Urinary bladder (tissue), 4 donors: ENCODE measurements at places on chromosomes 7 and 10. TPM values are rescaled to one million over a fixed set of nuclear protein-coding genes. Genes with fewer than 3 reads are reported as not detected.

GRCh38 chr7:120941856-120942255, 8.7 kb upstream of the ING3 start:
- no peak for DNase-seq

- DNase-seq = no peak
Observed at GRCh38 chr10:56782503-56782902, 421.4 kb upstream of the ZWINT start.

- DNase-seq = no peak
Observed at GRCh38 chr10:112447620-112447928, 559 bp downstream of the VTI1A start.

DNA sequence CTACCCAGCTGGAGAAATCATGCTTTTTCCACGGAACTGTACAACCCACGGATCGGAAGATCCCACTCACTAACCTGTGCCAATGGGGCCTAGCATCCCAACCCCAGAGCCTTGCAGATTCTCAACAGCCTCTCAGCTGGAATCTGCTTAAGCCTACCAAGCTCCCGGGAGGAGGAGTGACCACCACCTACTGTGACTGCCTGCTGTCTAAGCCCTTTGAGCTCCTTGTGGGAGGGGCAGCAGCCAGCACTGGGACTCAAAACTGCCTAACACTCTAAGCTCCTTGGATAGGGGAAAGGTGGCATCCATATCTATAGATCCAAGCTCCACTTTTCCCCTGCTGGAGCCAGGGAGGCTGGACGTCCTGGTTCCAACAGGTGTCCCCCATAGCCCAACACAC, 254.4 kb upstream of the CNTNAP2 start:
- no peak for DNase-seq

AQP1 gene
- 70.9 TPM for total RNA-seq

CCDC3 gene
- total RNA-seq = 22.5 TPM

- DNase-seq = no peak
Observed at GRCh38 chr10:29415876-29416275, 127.0 kb downstream of the LYZL1 start.

DNA sequence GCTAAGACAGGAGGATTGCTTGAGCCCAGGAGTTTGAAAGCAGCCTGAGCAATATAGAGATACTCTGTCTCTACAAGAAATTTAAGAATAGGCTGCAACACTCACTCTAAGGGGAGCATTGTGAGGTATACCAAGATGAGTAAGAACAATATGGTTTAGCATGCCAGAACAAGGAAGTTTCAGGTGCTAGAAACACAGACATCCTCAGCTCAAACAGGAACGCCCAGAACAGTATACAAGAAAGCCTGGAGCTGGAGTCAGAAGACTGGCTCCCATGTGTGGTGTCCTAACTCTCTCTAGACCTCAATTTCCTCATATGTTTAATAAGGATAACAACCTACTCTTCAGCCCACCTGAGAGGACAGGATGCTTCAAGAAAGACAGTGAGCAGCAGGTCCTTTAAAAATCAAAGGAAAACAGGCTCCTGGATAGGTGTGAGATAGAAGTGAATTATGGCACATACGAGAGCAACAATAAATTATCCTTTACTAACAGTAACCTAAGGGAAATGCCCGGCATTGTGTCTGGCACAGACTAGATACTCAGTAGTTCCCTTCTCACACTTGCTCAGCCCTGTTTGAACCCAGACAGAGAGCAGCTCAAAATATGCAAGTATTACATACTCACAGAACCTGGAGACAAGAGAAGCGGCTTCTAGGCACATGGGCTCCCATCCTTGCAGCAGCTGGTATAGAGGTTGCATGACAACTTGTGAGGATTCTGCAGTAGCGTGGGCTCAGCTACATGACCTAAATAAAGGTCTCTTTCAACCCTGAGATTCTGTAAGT, 45.4 kb downstream of the KAT6B start:
- DNase-seq = no peak

- no peak for DNase-seq
Observed at GRCh38 chr10:57654856-57655255, 612.8 kb downstream of the IPMK start.

PHTF2 gene
- total RNA-seq = 52.1 TPM

DNA sequence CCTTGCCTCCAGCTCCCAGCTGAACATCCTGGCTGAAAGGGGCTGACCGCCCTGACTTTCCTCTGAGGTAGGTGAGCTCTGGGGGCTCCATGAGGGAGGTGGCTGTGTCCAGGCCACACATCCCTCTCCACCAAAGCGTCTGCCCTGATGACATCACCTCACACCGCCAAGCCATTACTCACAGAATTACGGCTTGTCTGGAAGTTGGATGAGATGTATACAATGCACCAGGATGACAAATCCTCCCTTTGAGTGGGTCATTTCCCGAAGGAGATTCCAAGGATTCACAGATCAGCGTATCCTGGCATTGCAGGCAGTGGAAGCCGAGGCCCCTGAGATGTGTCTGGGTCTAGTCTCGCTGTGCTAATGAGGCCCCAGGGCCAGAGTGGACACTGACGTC, 15.1 kb upstream of the RET start:
- no peak for DNase-seq

DNA sequence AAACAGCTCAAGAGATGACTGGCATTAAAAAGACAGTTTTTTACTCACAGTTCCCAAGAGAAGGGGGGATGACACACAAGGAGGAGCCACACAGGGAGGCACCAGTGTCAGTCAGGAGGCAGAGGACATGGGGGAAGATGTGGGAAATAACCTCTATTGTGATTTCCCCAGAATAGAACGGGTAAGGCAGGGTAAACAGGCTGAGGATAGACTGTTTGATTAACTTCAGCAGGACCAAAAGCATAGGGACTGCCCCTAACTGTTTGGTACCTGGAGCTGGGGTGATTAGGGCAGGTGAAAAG, 60.7 kb downstream of the RAPGEF5 start:
- no peak for DNase-seq

DNA sequence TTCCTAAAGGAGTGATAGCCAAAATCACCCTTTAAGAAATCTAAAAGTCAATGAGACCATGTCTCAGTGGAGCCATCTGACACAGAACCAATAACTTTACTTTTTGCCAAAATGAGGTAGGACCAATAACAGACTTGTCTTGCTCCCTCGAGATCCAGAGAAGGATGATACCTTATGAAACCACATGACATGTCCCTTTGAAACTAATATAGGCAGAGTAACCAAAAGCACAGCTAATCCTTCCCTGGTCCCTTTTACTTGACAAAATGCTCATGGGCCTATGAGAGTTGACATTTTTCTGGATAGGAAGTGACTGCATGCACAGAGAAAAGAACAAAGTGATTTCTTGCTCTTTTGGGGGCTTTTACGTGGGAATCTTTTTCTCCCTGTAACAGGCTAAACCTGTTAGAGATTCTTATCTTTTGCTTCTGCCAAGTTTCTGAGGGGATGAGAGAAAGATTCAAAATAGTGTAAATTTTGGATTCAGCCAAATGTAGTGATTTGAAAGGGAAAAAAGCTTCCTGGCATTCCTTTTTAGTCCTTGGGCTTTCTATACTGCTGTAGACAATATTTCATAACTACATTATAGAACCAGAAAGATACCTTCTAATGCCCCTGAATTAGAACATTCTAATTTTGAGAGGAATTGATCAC, 87.6 kb downstream of the ARMH3 start:
- no peak for DNase-seq

DNA sequence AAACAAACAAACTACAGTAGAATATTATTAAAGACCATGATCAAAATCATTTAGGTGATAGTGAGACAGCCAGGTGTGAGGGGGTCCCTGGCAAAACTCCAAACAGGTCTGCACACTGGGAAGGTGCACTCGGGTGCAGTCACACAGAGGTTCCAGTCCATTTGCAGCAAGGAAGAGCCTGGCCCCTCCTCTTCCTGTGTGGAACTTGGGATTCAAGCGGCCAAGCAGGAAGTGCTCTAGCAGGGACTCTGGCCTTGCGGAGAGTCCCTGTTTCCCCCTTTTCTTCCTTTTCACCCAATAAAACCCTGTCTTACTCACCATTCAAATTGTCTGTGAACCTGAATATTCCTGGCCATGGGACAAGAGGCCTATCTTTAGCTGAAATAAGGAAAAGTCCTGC, 181.8 kb downstream of the LRRTM3 start:
- DNase-seq = no peak

DNA sequence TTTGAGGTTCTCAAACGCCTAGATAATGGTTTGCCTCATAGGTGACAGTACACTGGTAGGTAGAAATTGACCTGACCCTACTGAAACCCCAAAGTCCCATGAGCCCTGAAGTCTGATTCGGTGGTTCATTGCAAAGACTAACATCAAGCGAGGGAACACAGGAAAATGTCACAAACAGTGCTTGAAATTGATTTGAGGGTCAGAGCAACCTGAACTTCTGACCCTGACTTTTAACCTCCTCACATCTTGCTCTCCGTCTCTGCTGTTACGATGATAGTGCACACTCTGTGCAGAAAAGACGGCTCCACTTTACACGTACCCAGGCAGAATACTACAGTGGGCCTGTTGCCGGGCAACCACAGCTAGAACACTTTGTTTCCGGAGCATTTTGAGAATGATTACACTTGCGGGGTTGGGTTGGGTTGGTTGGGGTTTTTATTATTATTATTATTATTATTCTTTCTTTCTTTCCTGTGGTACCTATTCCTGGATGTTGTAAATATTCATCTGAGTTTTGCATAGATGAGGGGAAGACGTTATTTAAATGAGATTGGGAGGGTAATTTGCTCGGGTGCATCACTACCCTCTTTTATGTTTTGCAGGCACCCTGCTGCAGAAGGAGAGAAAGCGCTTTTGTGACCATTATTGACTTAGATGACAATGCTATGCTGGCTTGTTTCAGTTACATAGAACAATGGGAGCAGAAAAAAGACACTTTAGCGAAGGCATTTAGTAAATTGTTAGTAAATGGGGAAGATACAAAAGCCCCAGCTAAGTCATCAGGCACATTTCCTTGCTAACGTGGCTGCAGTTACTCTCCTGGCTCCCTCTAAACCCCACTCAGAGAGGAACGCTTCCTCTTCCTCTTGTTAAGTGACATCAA, 438.1 kb upstream of the NRP1 start:
- no peak for DNase-seq

DNA sequence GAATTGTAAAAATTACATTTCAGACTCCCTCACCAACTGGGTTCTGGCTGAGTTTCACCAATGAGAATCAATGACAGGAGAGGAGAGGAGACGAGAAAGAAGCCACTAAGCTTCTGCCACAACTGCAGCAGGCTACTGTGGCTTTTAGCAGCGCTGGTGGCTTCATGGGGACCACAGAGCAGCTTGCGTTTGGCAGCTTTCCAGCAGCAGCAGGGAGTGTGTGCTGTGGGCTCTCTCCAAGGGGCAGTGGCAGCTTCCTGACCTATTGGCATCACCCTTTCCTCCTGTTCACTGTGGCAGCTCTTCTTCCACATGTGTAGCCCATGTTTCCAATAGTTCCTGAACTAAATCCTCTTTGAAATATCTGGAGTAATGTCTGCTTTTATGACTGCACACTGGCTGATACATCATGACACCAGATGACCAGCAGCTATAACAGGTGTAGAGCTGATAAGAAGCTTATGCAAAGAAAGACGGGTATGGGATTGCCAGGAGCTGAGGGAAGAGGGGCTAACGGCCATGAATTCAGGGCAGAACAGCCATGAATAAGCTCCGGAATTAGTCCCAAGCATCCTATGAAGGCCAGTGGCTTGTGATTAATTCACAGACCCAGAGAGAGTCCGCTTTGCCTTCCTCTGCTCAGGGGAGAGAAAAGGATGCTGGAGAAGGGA, 46.8 kb downstream of the KCNH2 start:
- no peak for DNase-seq

OR6B1 gene
- not detected for total RNA-seq

GRCh38 chr7:28855538-28856217, 102.5 kb downstream of the TRIL start:
- DNase-seq = no peak

DNA sequence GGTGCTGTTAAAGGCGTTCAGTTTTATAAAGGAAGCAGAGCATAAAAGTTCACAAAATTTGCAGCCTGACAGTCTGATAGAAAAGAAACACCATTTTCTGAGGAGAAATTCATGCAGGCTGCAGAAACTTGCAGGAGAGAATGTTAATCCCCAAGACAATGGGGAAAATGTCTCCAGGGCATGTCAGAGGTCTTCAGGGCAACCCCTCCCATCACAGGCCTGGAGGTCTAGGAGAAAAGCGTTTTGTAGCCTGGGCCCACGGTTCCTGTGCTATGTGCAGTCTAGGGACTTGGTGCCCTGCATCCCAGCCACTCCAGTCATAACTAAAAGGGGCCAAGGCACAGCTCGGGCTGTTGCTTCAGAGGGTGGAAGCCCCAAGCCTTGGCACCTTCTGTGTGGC, 68.4 kb upstream of the GJD4 start:
- DNase-seq = no peak

DNA sequence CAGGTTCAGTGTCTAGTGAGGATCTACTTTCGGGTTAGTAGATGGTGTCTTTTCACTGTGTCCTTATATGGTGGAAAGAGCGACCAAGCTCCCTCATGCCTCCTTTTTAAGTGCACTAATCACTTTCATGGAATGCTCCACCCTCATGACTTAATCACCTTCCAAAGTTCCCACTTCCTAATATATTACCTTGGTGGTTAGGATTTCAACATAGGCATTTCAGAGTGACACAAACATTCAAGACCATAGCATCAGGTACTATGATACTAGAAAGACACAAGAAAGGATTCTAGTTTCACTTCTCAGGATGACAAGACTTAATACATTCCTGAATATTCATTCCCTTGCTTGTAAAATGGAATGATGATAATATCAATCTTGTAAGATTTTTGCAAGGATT, 119.1 kb upstream of the FAM3C start:
- DNase-seq = no peak

GRCh38 chr7:96319439-96319838, 2.5 kb downstream of the SLC25A13 start:
- no peak for DNase-seq

- no peak for DNase-seq
Observed at GRCh38 chr10:9913876-9914514, 1103.7 kb upstream of the CELF2 start.

- DNase-seq = no peak
Observed at GRCh38 chr7:10703981-10704380, 269.7 kb upstream of the PHF14 start.

GRCh38 chr7:80434047-80434446, 77.8 kb downstream of the GNAT3 start:
- no peak for DNase-seq

- no peak for DNase-seq
Observed at GRCh38 chr7:150897502-150898474, 45.5 kb downstream of the AOC1 start.

DNA sequence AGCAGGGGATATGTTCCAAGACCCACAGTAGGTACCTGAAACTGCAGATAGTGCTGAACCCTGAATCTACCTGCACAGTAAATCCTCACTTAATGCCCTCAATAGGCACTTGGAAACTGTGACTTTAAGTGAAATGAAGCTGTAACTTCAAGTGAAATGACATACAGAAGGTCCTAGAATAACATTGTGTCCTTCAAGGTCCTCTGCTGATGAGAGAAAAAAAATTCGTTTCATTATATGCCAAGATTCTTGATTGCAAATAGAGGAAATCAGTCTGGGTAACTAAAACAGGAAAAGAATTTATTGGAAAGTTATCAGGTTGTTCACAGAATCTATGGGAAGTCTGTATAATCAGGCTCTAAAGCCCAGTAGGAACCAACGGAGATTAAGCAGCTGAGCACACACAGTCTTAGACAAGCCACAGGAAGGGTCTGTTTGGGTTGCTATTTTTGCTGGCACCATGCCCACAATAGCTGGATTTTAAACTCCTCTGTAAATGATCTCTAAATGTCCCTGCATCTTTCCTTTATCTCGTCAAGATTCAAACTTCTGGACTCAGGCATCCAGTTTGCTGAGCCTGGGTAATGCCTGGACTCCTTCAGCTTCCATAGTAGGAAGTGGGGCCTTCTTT, 57.5 kb downstream of the EXOC4 start:
- no peak for DNase-seq

- DNase-seq = no peak
Observed at GRCh38 chr10:51744235-51745000, 45.0 kb upstream of the CSTF2T start.
